ENCODE measurements at places on chromosomes 5 and 9.

GRCh38 chr5:19734776-19735175, 253.2 kb downstream of the CDH18 start:
- no peak for DNase-seq

GRCh38 chr9:13993632-13994185, 320.2 kb downstream of the NFIB start:
- no peak for DNase-seq

GRCh38 chr5:5374009-5374715, 48.3 kb upstream of the ICE1 start:
- DNase-seq, result no peak

DNA sequence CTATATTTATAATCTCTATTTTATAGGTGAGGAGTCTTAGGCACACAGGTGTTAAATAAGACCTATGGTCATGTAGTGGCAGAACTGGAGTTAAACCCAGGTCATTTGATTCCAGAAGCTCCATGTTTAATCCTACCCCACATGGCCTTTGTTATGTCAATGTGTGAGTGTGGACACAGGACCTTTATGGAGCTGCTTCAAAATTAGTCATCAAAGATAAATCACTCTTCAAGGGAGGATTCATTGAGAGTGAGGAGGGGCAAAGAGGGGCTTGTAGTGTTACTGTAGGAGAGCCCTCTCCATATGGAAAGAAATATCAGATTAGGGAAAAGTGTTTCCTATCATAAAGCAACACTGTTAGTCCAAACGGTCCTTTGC, 74.6 kb upstream of the ARRDC3 start:
- DNase-seq, result no peak

DNA sequence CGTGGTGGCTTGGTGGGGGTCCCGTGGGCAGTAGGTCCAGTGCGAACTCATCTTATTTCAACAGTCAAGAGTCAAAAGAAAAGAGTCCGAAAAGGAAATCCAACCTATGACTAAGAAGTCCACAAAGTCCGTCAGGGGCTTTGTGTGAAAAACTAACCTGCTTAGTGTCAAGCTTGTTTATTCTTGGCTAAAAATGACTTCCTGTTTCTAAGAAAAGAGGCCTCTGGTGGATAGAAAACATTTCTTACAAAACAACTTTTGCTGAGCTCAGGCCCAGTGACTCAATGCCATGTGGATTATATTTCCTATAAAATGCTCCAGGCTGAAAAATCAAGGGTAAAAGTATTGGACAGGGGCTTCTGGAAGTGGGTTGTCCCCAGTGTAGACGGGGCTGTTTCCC, 105.9 kb downstream of the GADD45G start:
- DNase-seq, result no peak

DNA sequence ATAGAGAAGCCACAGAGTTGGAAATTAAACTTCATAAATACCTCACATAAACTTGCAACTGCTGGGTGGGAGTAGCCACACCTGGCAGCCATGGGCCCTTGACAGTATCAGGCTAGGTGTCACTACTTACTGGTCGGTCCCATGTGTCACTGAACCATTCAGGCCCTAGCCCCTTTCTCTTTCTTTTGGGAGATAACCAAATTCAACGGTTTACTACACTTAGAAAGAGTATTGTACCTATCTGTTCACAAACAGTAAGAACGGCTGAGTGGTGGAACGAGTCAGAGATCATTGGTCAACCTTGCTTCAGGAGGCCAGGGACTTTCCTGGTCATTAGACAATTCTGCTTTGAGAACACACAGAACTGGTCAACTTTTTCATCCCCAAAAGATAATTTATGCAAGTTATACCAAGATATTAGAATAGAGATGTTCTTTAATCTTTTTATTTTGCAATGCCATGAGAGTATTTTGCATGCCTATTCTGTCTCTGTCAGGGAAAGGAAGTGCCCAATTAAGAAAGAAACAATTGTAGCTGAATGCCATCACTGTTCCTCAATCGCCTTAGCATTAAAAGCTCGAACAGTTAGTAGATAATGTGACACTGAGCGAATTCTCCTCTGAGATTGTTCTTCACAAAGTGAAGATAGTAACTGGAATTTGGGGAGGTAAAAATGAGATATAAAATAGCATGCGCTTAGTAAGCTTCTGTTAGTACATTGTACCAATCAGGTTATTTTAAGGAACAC, 50.9 kb downstream of the GOLPH3 start:
- DNase-seq, result no peak

DNA sequence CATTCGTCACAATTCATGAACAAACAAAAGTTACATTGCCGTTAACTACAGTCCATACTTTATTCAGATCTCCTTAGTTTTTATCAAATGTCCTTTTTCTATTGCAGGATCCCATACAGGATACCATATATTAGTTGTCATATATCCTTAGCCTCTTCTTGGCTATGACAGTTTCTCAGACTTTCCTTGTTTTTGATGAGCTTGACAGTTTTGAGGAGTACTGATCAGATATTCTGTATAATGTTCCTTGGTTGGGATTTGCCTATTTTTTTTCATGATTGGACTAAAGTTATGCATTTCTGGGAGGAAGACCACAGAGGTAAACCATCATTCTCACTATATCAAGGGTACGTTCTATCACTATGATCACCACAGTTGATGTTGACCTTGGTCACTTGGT, 1627.4 kb upstream of the C9orf72 start:
- no peak for DNase-seq

DNA sequence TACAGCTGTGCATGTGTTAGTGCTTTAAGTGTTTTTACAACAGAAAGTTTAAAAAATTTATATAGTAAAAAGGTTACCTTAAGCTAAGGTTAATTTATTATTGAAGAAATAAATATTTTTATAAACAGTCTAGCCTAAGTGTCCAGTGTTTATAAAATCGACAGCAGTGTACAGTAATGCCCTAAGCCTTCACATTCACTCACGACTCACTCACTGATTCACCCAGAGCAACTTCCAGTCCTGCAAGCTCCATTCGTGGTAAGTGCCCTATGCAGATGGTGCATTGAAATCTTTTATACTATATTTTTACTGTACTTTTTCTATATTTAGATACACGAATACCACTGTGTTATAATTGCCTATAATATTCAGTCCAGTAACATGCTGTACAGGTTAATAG, 159.1 kb downstream of the ROR2 start:
- no peak for DNase-seq

- no peak for DNase-seq
These were observed 1.7 kb downstream of the GFM2 start for GRCh38 chr5:74765201-74765600.

All from activated CD8-positive, alpha-beta memory T cell treated with anti-CD3 and anti-CD28 coated beads for 1 hour (primary cell).